Activated T-helper 1 cell treated with anti-CD3 and anti-CD28 coated beads, Interleukin-12 subunit alpha, Interleukin-12 subunit beta, Interleukin-2, Interleukin-4 antibody, amounts not matched to agents 30 ng/mL and 10 ng/mL and 1 ng/mL, durations not matched to agents 14 hours and 24 hours and 36 hours (primary cell): ENCODE measurements at places on chromosomes 12 and 14. TPM values are rescaled to one million over a fixed set of nuclear protein-coding genes. Genes with fewer than 3 reads are reported as not detected.

GRCh38 chr12:93376436-93377251 lies 1.1 kb upstream of the NUDT4 start:
- no peak overlapping the region for H3K27ac ChIP-seq
- H3K4me3 ChIP-seq: peak overlapping the region; percentile 40
- peaks cover 12% of the 10 kb centered on the region for H3K36me3 ChIP-seq
- no peak for DNase-seq
- peaks cover 47% of the 10 kb centered on the region for H3K4me1 ChIP-seq

SRRM4 gene
- total RNA-seq: not detected in 2 replicates

GRCh38 chr12:25854991-25855390 lies 103.5 kb upstream of the RASSF8 start:
- H3K27ac ChIP-seq: no peak overlapping the region
- H3K36me3 ChIP-seq: no peaks in the 10 kb centered on the region
- H3K27me3 ChIP-seq: peaks cover 2% of the 10 kb centered on the region
- DNase-seq: no peak
- H3K4me3 ChIP-seq: no peak overlapping the region
- peaks cover 11% of the 10 kb centered on the region for H3K4me1 ChIP-seq

DNA sequence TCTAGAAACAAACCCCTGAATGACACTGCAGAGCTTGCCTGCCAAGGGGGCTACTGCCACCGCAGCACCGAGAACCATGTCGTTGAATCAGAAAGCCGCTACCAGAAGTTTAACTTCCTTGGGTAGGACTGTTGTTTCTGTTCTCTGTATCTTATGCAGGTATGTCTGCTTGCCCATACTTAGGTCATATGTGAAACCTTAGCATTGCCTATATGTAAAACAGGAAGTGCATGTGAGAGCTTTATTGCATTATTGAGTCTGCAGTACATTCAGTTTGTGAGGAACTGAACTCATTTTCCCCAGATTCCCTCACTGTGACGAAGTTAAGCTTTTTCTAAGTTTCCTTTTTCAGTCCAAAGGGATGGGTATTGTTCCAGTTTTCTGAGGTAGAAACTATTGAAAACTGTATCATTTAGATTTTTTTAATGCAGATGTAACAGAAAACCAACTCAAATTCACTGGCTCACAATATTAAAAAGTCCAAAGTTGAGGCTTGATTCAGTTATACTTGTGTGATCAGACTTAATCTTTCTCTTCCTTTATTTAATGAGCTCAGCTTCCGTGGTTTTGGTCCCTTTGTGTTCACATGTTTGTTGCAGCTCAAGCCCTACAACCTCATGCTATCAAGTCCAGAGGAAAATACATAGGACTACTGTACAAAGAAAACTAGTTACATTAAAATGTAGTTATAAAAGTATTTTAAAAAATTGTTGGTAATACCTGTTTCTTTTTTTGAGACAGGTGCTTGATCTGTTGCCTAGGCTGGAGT lies 6.9 kb downstream of the FBXO34 start:
- H3K4me1 ChIP-seq: peaks cover 49% of the 10 kb centered on the region
- H3K36me3 ChIP-seq: peaks cover 13% of the 10 kb centered on the region
- peak overlapping the region; percentile 8 for H3K4me3 ChIP-seq

- no peak overlapping the region for H3K4me3 ChIP-seq
- H3K27ac ChIP-seq: no peak overlapping the region
- peaks cover 4% of the 10 kb centered on the region for H3K27me3 ChIP-seq
- peaks cover 5% of the 10 kb centered on the region for H3K4me1 ChIP-seq
- H3K36me3 ChIP-seq: no peaks in the 10 kb centered on the region
Observed at GRCh38 chr14:96205059-96205977, 679 bp downstream of the BDKRB2 start.

CFAP73 gene
- 0.16 and 0.17 TPM in 2 replicates for total RNA-seq

DNA sequence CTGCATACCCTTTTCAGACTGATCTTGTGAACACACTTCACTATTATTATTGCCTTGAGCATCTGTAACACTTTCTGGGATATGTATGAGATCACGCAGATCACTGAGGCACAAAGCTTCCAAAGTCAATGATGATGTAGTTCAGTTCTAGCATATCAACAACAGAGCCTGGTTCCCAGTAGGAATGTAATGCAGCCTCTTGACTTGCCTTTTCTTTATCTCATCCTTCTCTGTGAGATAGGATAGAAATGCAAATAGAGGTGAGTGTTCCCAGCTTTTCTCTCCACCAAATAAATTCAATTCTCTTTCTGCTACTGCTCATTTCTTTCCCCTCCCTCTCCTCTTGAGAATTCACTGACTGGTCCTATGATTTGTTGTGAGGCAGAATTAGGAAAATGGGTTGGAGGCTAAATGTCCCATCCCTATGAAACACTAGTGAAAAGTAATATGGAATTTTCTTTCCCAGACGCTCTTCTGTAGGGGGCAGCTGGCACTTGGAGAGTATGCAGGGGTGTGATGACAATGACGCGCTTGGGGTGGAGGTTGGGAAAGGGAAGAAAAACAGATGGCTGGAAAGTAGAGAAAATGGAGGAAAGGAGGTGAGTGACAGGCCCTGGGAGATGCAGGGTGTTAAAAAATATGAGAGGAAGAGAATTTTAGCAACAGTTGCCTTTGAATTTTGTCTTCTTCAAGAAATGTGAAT lies 96.0 kb upstream of the TMTC1 start:
- DNase-seq: no peak
- no peak overlapping the region for H3K27ac ChIP-seq
- H3K4me3 ChIP-seq: no peak overlapping the region
- H3K27me3 ChIP-seq: no peaks in the 10 kb centered on the region
- no peaks in the 10 kb centered on the region for H3K4me1 ChIP-seq

GRCh38 chr14:99971941-99972747 lies 93.1 kb upstream of the EVL start:
- H3K27ac ChIP-seq: peak overlapping the region; percentile 90
- H3K27me3 ChIP-seq: peaks cover 21% of the 10 kb centered on the region
- H3K36me3 ChIP-seq: peaks cover 5% of the 10 kb centered on the region
- peaks cover 13% of the 10 kb centered on the region for H3K4me1 ChIP-seq
- H3K4me3 ChIP-seq: peak overlapping the region; percentile 96
- DNase-seq: peak; percentile 5

GRCh38 chr14:90703841-90704737 lies 112.1 kb downstream of the TTC7B start:
- no peak overlapping the region for H3K27ac ChIP-seq
- H3K36me3 ChIP-seq: no peaks in the 10 kb centered on the region
- H3K27me3 ChIP-seq: peaks cover 9% of the 10 kb centered on the region
- DNase-seq: no peak
- H3K4me1 ChIP-seq: no peaks in the 10 kb centered on the region
- H3K4me3 ChIP-seq: no peak overlapping the region

GRCh38 chr14:67385618-67386017 lies 25.5 kb downstream of the EIF2S1 start:
- DNase-seq: no peak
- H3K36me3 ChIP-seq: peaks cover 46% of the 10 kb centered on the region
- no peak overlapping the region for H3K4me3 ChIP-seq
- H3K27ac ChIP-seq: no peak overlapping the region

GRCh38 chr12:6570264-6570887 lies 2.3 kb upstream of the NOP2 start:
- no peak for DNase-seq
- H3K4me3 ChIP-seq: peak overlapping the region; percentile 100
- H3K27ac ChIP-seq: peak overlapping the region; percentile 48
- H3K27me3 ChIP-seq: no peaks in the 10 kb centered on the region

GRCh38 chr12:27427824-27428223 lies 18.7 kb upstream of the SMCO2 start:
- no peak overlapping the region for H3K27ac ChIP-seq
- no peak for DNase-seq
- peaks cover 32% of the 10 kb centered on the region for H3K4me1 ChIP-seq
- no peak overlapping the region for H3K4me3 ChIP-seq
- H3K36me3 ChIP-seq: peaks cover 45% of the 10 kb centered on the region

- no peak for DNase-seq
- peak overlapping the region; percentile 30 for H3K27ac ChIP-seq
- H3K36me3 ChIP-seq: peaks cover 45% of the 10 kb centered on the region
- peaks cover 52% of the 10 kb centered on the region for H3K4me1 ChIP-seq
- H3K27me3 ChIP-seq: no peaks in the 10 kb centered on the region
- H3K4me3 ChIP-seq: no peak overlapping the region
Observed at GRCh38 chr14:89406941-89407340, 10.1 kb downstream of the FOXN3 start.

- peaks cover 16% of the 10 kb centered on the region for H3K27me3 ChIP-seq
- H3K4me3 ChIP-seq: no peak overlapping the region
- peak overlapping the region; percentile 88 for H3K27ac ChIP-seq
- H3K36me3 ChIP-seq: no peaks in the 10 kb centered on the region
- DNase-seq: no peak
Observed at GRCh38 chr12:112386726-112387125, 4.5 kb upstream of the HECTD4 start.

CISTR gene
- not detected in 2 replicates for total RNA-seq

TSPAN31 gene
- total RNA-seq: 24.0 and 24.5 TPM in 2 replicates

DNA sequence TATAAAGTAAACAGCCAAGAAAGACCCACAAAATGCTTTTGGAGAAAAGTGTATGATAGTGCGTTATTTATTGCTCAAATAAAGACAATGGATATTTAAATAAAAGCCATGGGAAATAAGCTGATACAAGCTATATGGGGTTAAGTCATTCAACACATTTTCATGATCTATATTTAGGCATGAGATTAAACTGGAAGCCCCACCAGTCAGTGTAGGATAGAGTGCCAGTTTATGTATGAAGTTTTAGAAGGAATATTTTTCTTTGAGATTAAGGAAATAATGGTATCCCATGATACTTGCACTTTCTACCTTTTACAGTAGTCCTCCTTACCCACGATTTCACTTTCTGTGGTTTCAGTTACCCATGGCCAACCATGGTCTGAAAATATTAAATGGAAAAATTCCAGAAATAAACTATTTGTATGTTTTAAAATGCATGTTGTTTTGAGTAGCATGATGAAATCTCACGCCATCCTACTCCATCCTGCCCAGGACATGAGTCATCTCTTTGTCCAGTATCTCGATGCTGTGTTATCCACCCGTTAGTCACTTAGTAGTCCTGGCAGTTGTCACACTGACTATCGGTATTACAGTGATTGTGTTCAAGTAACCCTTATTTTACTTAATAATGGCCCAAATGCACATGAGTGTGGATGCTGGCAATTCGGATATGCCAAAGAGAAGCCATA lies 22.3 kb downstream of the SYT1 start:
- H3K27ac ChIP-seq: no peak overlapping the region
- no peaks in the 10 kb centered on the region for H3K36me3 ChIP-seq
- no peaks in the 10 kb centered on the region for H3K27me3 ChIP-seq
- H3K4me3 ChIP-seq: no peak overlapping the region
- no peak for DNase-seq
- no peaks in the 10 kb centered on the region for H3K4me1 ChIP-seq
